ENCODE measurements at places on chromosomes 3 and 15.

GRCh38 chr3:44712455-44713075 is at the start of gene ZNF502:
Gene ZNF502 (plus strand): TSS chr3:44712660. CDS start chr3:44720262, 7,602 bp downstream.
- peak; percentile 60 for DNase-seq

GRCh38 chr3:72413228-72413627 is 435.0 kb downstream of the SHQ1 start:
- DNase-seq = no peak

- no peak for DNase-seq
These were observed 681 bp upstream of the IL17RE start for GRCh38 chr3:9901967-9902366.

DNA sequence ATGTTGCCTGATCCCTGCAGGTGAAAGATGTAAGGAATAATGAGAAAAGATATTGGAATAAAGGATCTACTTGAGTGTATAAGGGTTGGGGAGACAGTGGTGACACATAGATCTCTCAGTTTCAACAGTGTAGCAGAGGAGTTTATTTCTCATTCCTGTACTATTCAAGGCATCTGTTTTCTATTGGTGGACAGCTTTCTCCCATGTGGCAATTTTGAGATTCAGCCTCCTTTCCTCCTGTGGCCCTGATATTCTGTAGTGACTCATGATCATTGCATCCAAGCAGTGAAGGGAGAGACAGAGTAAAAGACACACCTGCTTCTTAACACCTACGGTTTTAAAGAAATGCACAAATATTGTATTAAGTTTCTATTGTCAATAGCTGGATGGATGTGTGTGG is 327.6 kb downstream of the GRM7 start:
- DNase-seq = no peak

GRCh38 chr3:73622091-73622805 is 2.5 kb downstream of the PDZRN3 start:
- DNase-seq = no peak

GRCh38 chr3:112654492-112654891 is 13.5 kb upstream of the CCDC80 start:
- no peak for DNase-seq

- DNase-seq = no peak
These were observed 324.4 kb upstream of the CFAP20DC start for GRCh38 chr3:59374091-59374817.

DNA sequence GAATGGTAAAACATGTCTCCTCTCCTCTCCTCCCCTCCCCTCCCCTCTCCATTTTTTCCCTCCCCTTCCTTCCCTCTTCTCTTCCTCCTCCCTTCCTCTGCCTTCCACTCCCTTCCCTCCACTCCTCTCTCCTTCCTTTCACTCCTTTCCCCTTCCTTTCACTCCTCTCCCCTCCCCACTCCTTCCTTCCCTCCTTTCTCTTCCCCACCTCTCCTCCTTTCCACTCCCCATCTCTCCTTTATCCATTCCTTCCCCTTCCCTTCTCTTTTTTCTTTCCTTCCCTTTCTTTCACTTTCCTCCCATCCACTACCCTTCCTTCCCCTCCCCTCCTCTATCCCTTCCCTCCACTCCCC is 621.9 kb downstream of the AGBL1 start:
- DNase-seq = no peak

Measured in 8988T (cell line).